MM.1S (cell line): ENCODE measurements at places on chromosomes 13 and 19.

GRCh38 chr13:21529146-21529893, 70.2 kb upstream of the ZDHHC20 start:
- no peak overlapping the region for H3K27ac ChIP-seq
- no peaks in the 10 kb centered on the region for H3K27me3 ChIP-seq
- DNase-seq = no peak
- H3K36me3 ChIP-seq = no peaks in the 10 kb centered on the region

DNA sequence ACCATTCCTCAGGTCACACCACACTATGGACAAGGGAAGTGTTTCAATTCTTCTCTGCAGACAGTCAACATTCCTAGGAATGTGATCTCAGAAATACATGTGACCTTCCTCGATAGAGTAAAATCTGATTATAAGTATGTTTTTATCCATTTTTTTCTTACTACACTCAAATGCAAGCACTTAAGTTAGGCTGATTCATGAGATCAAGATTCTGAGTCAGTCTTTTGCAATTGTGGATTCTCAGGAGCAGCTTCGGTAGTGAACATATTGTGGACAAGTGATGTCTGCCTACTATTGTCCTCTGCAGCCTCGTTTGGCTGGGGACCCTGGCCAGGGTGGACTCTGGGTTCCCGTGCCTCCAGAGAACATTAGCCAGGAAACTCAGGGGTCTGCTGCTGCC, 3.2 kb downstream of the SERPINE3 start:
- no peak overlapping the region for H3K27ac ChIP-seq
- H3K27me3 ChIP-seq = no peaks in the 10 kb centered on the region
- H3K4me3 ChIP-seq = no peak overlapping the region

DNA sequence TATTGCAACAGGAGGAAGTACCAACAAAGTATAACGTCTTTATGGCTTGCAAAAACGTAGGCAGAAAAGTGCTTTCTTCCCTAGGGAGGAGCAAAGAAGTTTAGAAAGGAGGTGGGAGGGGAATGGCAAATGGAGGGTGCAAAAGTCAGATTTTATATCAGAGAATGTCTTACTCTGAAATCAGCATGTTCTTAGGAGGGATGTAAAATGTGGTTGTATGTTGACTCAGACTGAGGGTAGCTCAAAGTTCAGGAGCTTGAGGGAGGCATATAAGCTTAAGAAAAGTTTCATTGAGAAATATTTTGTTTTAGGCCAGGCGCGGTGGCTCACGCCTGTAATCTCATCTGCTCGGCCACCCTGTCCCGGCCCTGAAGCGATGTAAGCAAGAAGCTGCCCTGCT, 1.7 kb downstream of the ZNF90 start:
- no peak overlapping the region for H3K27ac ChIP-seq
- H3K4me1 ChIP-seq = no peaks in the 10 kb centered on the region
- no peak overlapping the region for H3K4me3 ChIP-seq
- DNase-seq = no peak

GRCh38 chr13:79723519-79724024, 242.6 kb downstream of the NDFIP2 start:
- no peaks in the 10 kb centered on the region for H3K4me1 ChIP-seq
- H3K27ac ChIP-seq = no peak overlapping the region
- no peak for DNase-seq
- no peaks in the 10 kb centered on the region for H3K27me3 ChIP-seq

GRCh38 chr19:34649886-34650543, 26.9 kb downstream of the SCGB2B2 start:
- no peaks in the 10 kb centered on the region for H3K36me3 ChIP-seq
- no peaks in the 10 kb centered on the region for H3K27me3 ChIP-seq
- DNase-seq = no peak
- H3K4me1 ChIP-seq = no peaks in the 10 kb centered on the region

DNA sequence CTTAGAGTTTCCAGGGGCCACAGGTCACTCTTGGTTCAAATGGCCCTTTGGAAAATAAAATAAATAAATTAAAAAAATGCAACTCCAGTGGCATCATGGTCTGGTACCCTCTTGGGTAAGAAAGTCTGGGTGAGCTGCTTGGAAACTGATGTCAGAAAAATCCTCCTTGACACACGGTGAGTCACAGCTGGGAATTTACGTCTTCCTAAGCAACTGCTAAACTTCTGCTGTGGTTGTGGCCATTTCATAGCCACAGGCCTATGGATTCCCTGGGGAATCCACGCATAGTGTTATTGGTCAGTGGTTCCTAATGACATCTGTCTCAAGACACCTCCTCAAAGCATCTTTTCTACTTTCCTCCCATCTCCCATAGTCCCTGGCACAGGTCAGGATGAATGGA, 220.8 kb downstream of the COG6 start:
- no peaks in the 10 kb centered on the region for H3K27me3 ChIP-seq
- H3K27ac ChIP-seq = no peak overlapping the region
- no peak for DNase-seq
- H3K36me3 ChIP-seq = no peaks in the 10 kb centered on the region
- no peak overlapping the region for H3K4me3 ChIP-seq

DNA sequence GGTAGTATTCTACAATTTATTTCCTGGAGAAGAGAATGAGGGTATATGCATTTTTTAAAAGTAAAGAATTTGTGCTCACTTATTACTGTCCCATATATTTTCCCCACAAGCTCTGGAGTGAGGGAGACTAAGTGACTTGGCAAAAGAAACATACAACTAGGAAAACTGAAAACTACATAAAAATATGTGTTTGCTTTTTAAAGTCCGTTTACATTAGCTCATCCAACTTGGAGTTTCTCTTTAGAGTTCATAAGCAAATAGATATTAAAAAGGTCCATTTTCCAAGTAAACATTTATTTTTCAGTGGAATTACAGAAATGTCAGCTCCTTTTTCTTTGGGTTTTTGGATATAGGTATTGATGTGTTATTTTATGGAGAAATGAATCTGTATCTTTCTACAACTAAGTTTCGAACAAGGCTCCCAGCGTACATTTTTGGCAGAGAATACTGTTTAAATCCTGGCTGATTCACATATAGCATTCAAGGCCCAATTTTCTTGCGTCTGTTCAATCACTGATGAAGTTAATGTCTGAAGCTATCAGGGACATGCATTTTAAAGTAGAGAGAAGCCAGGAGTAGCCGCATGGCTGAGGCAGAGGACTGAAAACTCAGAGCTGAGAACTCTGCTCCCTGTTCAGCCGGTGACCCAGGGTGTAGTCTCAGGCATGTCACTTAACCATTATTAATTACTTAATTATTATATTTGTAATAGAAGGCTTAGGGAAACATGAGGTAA, 729.4 kb downstream of the EFNB2 start:
- no peaks in the 10 kb centered on the region for H3K4me1 ChIP-seq
- no peaks in the 10 kb centered on the region for H3K27me3 ChIP-seq
- DNase-seq = no peak
- H3K4me3 ChIP-seq = no peak overlapping the region
- no peak overlapping the region for H3K27ac ChIP-seq

DNA sequence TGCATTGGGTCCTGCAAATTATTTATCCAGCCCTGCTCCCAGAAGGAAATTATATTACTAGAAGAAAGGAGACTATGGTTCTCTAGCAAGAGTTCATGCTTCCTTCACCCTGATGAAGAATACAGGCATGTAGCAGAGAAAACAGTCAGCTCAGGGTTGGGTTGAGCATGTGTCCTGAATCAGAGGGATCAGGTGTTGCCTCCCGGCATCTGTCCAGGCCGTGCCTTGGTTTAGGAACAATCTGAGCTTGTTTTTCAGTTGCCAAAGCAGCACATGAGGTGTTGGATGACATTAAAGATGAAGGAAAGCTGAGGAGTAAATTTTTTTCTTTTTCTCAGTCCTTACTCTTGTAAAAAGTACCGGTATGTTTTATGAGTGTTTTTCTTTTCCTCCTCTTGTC, 62.0 kb downstream of the KL start:
- no peak overlapping the region for H3K4me3 ChIP-seq
- H3K4me1 ChIP-seq = no peaks in the 10 kb centered on the region
- no peaks in the 10 kb centered on the region for H3K27me3 ChIP-seq
- no peak overlapping the region for H3K27ac ChIP-seq
- H3K36me3 ChIP-seq = no peaks in the 10 kb centered on the region
- no peak for DNase-seq

GRCh38 chr19:6164906-6165531, 29.6 kb downstream of the ACSBG2 start:
- no peak overlapping the region for H3K27ac ChIP-seq
- peaks cover 36% of the 10 kb centered on the region for H3K27me3 ChIP-seq
- H3K36me3 ChIP-seq = no peaks in the 10 kb centered on the region
- H3K4me1 ChIP-seq = peaks cover 6% of the 10 kb centered on the region; the same call in 1 of the 2 replicates

- no peak overlapping the region for H3K27ac ChIP-seq
- no peaks in the 10 kb centered on the region for H3K27me3 ChIP-seq
- DNase-seq = peak; percentile 38
- no peak overlapping the region for H3K4me3 ChIP-seq
- no peaks in the 10 kb centered on the region for H3K36me3 ChIP-seq
These were observed 360.0 kb upstream of the SLITRK5 start for GRCh38 chr13:87311165-87311564.

DNA sequence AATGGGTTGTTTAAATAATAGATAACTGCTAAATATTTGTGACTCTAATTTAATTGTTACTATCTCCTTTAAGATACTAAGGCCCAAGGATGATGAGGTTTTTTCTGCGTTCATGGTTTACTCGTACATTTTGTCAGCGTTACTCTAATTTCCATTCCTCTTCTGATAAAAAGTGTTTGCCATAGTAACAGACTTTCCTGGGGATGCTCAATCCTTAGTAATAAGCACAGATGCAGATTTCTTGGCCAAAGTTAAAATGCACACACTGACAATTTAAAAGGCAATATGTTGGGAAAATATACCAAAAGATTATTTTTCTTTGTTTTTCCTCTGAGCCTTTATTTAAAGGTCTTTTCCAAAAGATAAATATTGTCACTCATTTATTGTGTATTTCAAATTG, 149.6 kb downstream of the IRS2 start:
- H3K4me1 ChIP-seq = no peaks in the 10 kb centered on the region
- no peaks in the 10 kb centered on the region for H3K36me3 ChIP-seq
- H3K27ac ChIP-seq = no peak overlapping the region

- H3K27ac ChIP-seq = peak overlapping the region; percentile 48; the same call in 1 of the 2 replicates
- no peaks in the 10 kb centered on the region for H3K27me3 ChIP-seq
- no peak overlapping the region for H3K4me3 ChIP-seq
- DNase-seq = no peak
- no peaks in the 10 kb centered on the region for H3K36me3 ChIP-seq
These were observed 21.4 kb downstream of the BBC3 start for GRCh38 chr19:47209319-47210179.
